Tracheal epithelial cell (primary cell): ENCODE measurements at places on chromosomes 7 and 10. TPM values are rescaled to one million over a fixed set of nuclear protein-coding genes. Genes with fewer than 3 reads are reported as not detected.

The C7orf33 gene
- not detected in 2 replicates for total RNA-seq

The MICALL2 gene
- total RNA-seq: 9.9 and 16.4 TPM in 2 replicates

The SLC16A12 gene
- total RNA-seq: under 0.01 and 3.6 TPM in 2 replicates

The ALOX5 gene
- 1.7 and 4.8 TPM in 2 replicates for total RNA-seq

The GARIN1A gene
- 0.24 TPM in 1 of 2 replicates, not detected in the other for total RNA-seq

The ABCA13 gene
- total RNA-seq: 0.24 and 1.5 TPM in 2 replicates
